Kidney (tissue), 22 donors: ENCODE measurements at places on chromosomes 5 and 9.
A peak's percentile ranks its signal among the peaks of the same experiment; 100 is the strongest.

DNA sequence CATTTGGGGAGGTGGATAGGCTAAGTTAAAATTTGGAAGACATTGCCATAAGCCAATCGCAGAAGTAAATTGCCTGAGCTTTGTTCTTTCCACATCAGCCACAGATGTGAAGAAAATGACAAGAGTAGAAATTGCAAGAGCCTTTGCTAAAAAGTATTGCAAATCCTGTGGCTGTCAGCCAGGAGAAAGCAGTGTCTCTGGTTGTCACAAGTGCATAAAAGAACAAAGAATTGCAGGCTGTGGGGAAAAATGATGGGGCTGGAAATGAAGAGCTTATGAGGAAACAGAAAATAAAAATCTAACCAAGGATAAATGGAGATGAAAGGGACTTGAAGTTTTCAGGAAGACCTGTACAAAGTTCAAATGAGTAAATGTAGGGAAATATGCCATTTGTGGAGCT lies 344.8 kb downstream of the CSNK1G3 start:
- DNase-seq = no peak

- no peak for DNase-seq
These were observed 199.9 kb downstream of the AGTPBP1 start for GRCh38 chr9:85541876-85542275.

DNA sequence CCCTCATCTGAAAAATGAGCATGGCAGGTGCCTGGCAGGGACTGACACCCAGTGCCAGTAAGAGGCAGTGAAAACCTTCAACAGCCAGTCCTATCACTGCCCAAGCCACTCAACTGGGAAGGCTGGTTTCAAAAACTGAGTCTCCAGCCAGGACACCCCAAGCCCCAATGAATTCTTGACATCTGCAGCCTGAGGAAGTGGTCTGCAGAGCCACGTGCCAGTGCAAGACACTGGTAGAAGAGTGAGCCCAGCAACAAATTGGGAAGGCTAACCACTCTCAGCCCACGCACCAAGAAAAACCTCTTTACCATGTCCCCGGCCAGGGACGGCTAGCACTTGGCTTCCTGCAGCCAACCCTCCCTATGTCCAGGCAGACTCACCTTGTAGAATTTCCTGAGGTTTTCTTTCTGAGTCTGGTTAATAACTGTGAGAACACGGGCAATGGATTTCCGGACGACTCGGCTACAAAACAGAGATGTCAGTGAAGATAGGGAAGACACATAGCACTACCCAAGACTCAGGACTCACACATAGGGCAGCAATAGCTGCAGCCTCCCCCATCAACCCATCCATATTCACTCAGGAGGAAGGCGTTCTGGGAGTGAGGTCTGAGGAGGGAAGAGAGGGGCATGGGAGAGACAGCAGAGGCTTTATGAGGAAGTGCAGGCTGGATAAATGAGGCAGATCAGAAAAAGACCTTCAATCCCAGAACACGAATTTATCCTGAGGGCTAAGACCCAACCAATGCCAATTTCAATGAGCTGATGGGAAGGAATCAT lies 1.8 kb downstream of the RPL35 start:
- no peak for DNase-seq

- DNase-seq = no peak
These were observed 73.2 kb upstream of the STXBP1 start for GRCh38 chr9:127538849-127539258.

DNA sequence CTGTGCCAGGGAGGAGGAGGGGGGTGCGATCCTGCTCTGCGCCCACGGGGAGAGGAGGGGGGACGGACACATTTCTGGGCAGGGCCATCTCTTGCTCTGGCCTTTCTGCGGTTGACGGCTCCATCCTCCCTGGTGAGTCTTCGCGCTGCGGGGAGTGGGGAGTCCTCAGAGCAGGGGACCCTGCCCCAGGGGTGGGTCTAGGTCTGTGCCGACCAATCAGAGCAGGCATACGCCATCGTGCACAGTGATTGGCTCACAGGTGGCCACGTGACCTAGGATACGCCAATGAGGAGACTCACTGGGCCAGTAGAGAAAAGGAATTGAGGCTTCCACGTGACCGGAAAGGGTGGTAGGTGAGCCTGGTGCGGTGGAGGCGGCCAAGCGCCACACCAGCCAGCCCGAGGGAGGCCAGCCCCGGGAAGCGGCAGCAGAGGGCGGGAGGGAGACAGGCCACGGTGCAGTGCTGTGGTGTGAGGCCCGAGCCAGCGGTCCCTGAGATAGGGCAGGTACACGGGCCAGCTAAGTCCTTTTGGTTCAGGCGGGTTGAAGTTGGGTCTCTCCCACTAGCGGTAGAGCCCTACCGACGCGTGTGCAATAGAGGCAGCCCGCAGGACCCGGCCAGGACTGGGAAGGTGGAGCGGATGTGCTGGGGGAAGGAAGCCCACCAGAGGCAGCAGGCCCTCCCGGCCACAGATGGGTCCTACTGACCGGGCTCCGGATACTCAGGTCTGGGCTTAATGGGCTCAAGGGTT lies 65.2 kb upstream of the RNF130 start:
- DNase-seq = no peak

- DNase-seq = peak; percentile 54
These were observed 2.1 kb upstream of the ZFR start for GRCh38 chr5:32446630-32447029.

DNA sequence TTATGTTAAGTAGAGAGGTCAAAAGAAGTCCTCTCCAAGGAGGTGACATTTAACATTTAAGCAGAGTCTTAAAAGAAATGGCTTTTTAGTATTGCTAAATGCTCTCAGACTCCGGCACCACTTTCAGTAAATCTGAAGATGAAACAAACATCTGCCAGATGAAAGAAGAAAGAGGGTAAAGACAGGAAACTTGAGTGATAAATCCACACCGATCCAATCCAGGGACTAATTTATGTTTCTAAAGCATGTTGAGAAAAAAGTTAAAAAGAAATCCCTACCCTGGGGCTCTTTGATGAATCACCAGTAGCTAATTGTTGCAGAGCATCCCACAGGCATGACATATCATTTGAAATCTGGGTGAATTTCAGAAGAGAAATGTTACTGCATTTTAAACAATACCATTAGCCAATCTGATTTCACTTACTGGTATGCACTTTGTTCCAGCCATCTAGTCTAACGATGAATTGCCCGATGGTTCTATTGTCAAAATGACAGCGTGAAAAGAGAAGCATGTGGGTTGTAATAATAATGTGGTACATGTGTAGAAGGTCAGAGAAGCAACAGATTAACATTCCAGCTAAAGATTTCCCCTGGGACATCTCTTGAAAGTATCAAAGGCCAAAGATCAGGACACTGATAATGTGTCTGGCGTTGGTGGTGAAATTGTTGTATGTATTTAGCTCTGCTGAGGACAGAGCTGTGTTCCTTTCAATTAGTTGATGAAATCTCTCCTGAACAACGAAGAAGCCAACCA lies 485.7 kb downstream of the CSNK1G3 start:
- no peak for DNase-seq

- no peak for DNase-seq
These were observed 3.1 kb downstream of the RASGEF1C start for GRCh38 chr5:180205916-180206315.

DNA sequence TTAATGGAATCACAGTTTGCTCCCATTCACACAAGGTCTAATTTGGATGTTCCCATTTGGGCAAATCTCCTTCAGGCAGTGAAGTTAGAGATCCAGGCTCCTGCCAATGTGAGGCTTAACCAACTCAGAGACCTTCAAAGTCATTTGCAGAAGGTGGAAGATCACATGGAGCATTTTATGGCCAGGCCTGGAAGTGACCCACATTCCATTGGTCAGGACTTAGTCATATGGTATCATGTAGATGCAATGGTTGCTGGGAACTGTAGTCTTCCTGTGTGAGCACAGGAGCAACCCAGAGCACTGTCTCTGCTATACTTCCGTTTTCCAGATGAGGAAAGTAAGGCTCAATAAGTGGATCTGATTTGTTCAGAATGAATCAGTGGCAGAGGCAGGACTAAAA lies 292.7 kb upstream of the SMARCA2 start:
- DNase-seq = no peak

- peak; percentile 31 for DNase-seq
These were observed 26.7 kb upstream of the CAMK4 start for GRCh38 chr5:111197523-111197922.

GRCh38 chr5:102682101-102682647 lies 72.9 kb upstream of the PAM start:
- DNase-seq = no peak

DNA sequence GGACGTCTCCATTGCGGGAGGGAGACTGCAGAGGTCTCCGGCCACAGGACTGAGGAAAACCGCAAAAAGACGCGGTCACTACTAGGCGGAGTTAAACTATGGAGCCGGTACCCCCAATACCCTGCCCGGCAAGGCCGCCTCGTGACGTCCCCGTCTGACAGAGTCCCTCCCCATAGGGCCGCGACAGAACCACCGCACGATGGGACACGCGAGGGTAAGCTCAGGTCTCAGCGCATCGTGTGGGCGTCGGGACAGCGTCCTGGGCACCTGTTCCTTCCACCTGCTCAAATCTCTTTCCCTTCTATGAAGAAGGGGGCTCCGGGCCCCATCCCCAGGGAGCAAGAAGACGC lies 35.2 kb upstream of the GLDC start:
- peak; percentile 93 for DNase-seq

DNA sequence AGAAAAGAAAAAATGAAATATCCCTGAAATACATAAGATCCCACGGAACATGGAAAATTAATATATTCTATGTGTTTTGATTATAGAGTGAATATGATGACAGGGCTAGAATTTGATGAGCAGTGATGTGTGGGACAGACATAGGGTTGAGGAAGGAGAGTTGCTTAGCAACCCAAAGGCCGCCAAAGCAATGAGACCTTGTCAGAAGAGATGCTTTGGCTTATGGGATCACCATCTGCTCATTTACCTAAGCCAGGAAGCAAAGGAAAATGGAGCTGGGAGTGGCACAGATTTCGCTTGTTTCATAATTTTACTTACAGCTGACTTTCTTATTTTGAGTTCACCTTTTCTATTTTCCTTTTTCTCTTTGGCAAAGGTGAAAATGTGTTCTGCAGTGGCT lies 20.9 kb upstream of the HAPLN1 start:
- DNase-seq = no peak

DNA sequence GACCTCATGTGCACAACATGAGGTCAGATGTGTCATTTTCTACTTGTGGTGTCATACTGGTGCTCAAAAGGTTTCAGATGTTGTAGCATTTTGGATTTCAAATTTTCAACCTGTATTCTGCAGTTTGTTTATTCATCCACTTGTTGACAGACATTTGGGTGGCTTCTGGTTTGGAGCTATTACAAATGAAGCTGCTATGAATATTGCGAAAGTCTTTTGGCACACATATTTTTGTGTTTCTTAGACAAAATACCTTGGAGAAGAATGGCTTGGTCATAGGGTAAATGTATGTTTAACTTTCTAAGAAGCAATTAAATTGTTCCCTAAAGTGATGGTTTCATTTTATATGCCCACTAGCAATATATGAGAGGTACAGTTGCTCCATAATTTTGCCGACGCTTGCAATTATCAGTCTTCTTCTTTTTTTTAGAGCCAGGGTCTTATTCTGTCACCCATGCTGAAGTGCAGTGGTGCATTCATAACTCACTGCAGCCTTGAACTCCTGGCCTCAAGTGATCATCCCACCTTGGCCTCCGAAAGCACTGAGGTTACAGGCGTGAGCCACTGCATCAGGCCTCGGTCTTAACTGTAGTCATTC lies 70.7 kb upstream of the TRPC7 start:
- no peak for DNase-seq

DNA sequence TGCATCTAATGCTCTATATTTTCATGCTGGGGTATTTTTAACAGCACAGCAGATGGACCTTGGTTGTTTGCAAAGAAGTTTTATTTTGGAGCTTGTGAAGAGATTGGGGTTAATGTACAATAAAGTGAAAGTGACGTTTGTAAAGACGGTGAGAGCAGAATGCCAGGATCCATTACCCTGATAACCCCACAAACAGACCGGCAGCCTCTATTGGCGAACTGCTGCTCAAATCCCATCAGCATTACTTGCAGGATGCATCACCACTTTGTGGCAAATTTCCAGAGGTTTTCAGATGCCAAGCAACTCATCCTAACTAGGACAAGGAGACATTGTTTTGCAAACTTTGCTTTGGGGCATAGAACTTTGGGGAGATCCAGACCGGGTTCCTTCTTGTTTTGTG lies 383.3 kb upstream of the ZNF462 start:
- no peak for DNase-seq

- no peak for DNase-seq
These were observed 28.7 kb downstream of the DMRT3 start for GRCh38 chr9:1005043-1005667.

- DNase-seq = no peak
These were observed 85.1 kb upstream of the RAI14 start for GRCh38 chr5:34570721-34571676.
